ENCODE measurements at places on chromosomes 1 and 21. TPM values are rescaled to one million over a fixed set of nuclear protein-coding genes. Genes with fewer than 3 reads are reported as not detected.

GRCh38 chr1:187051618-187052232 is 223.0 kb downstream of the PLA2G4A start:
- DNase-seq: no peak

Gene NUAK2
- polyA plus RNA-seq: 5.8 TPM

Gene KANK4
- polyA plus RNA-seq: 0.06 TPM

Gene PADI1
- 0.70 TPM for polyA plus RNA-seq

DNA sequence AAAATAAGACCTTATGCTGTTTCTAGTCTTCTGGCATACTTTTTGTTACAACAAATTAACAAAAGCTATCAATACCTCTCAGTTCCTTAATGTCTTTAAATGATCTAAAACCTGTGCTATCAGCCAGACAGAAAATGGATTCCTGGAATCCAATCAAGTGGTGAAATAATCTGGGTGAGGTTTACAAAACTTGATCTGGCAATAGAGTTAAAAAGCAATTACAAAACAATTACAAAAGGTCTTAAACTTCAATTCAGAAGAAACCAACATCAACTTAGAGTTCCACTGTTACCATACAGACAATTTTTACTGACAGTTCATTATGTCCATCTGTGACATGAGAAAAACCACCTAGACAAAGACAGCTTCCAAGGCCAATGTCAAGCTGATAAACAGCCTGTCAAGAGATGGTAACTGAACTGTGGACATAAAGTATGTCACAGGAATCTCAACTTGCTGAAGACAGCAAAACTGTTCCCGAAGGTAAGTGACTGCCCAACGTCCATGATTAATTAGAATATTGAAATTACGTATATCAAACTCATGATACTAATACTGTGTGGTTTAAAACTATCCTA is 17.4 kb downstream of the ZZZ3 start:
- DNase-seq: no peak

Gene KLHDC7A
- not detected for polyA plus RNA-seq

DNA sequence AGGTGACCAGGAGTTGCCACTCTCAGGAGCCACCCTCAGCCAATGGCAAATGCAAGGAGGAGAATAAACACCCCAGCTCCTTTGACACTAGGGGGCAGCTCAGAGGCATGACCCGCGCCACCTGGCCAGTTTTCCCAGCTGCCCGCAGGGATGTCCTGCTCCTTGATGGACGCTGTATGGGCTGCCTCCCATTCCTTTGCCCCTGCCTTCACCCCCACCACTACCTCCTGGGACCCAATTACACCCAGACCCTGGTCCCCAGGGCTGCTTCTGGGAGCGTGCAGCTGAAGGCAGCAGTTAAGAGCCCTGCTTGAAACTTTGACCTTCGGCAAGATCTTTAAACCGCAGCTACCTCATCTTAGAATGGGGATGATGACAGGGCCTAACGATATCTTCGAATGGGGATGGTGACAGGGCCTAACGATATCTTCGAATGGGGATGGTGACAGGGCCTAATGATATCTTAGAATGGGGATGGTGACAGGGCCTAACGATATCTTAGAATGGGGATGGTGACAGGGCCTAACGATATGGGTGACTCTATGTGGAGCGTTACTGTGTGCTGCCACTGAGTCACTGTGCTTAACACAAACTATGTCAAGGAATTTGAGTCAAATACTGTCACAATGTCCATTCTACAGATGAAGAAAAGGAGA is 163.0 kb upstream of the KAZN start:
- no peak for DNase-seq

Gene SPATA1
- 0.69 TPM for polyA plus RNA-seq

GRCh38 chr1:109499081-109499480 is 5.2 kb downstream of the CYB561D1 start:
- no peak for DNase-seq

Gene KCNT2
- polyA plus RNA-seq: 1.4 TPM

Gene ZFP69
- polyA plus RNA-seq: 1.4 TPM

- DNase-seq: no peak
These were observed 7.0 kb downstream of the TNFRSF18 start for GRCh38 chr1:1199141-1199960.

GRCh38 chr1:186055846-186056245 is 319.2 kb downstream of the TPR start:
- DNase-seq: no peak

DNA sequence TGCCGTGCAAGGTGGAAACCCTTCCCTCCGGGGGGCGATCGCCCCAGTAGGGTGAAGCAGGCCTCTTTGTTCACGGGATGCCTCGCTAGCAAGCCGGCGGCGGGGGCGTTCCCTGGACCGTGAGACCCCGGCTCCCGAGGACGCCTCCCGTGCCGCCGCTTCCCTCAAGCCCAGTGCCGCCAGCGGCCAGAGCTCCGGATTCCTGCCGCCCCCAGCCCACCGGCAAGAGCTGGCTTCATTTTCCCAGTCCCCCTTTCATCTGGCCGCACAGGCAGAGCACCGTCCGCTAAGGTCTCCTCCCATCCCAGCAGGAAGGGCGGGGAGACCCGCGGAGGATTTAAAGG is 16.3 kb downstream of the IER5 start:
- DNase-seq: no peak

DNA sequence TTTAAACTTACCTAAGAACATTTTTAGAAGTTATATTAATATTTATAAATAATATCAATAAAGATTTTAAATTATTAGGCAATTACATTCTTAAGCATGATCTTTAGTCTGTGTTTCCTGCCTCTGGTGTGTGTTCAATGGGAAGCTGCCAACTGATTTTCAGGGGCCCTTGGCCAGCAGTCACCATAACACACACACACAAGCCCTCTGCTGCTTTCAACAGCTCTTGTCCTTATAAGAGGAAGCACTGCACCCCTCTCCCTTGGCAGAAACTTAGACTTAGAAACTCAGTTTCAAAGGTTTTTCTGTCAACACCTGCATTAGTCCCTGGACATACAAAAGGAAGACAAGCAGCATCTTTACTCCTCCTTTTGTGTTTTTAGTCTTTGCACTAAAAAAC is 81.4 kb downstream of the VAV3 start:
- DNase-seq: no peak

Gene ANKRD65
- polyA plus RNA-seq: 0.31 TPM

DNA sequence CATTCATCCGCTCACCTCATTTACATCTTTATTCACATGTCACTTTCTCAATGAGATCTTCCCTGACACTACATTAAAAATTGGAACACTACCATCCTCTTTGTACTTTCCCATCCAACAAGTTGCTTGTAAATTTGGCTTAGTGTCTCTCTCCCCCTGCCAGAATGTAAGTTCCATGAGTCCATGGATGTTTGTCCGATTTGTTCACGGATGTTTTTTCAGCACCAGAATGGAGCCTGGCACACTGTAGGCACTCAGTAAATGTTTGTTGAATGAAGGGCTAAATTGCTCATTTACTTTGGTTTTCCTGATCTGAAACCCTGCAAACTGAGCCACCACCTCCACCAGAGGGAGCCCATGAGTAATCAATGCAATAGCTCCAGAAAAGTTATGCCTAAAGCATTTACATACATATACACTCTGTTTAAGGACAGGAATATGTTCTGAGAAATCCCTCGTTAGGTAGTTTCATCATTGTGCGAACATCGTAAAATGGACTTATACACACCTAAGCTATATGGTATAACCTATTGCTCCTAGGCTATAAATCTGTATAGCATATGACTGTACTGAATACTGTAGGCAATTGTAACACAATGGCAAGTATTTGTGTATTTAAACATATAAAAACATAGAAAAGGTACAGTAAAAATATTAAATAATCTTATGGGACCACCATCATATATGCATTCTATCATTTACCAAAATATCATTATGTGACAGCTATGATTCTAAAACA is 2.8 kb upstream of the EYA3 start:
- no peak for DNase-seq

DNA sequence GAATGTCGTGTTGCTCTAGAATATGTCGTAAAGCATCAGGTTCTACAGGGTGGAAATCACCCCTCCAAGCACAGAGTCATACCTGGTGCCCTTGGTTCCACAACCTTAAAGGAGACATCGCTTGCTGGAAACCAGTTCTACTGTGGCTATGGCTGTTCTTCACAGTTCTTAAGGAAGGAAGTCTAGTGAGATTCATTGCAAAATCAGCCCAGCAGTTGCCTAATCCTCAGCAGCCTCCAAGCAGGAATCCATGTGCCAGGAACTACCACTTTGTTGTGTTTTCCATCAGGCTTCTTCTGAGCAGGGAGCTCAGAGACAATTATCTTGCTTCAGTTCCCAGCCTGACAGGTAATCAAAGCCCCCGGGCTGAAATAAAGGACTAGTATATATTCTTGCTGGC is 45.0 kb upstream of the SLC35F3 start:
- DNase-seq: no peak

- DNase-seq: no peak
These were observed 100.1 kb upstream of the JUN start for GRCh38 chr1:58883888-58884482.

Data from BJ (cell line).